ENCODE measurements at places on chromosomes 12 and 14.

GRCh38 chr14:47226877-47227520, 448.4 kb downstream of the MDGA2 start:
- DNase-seq = no peak

DNA sequence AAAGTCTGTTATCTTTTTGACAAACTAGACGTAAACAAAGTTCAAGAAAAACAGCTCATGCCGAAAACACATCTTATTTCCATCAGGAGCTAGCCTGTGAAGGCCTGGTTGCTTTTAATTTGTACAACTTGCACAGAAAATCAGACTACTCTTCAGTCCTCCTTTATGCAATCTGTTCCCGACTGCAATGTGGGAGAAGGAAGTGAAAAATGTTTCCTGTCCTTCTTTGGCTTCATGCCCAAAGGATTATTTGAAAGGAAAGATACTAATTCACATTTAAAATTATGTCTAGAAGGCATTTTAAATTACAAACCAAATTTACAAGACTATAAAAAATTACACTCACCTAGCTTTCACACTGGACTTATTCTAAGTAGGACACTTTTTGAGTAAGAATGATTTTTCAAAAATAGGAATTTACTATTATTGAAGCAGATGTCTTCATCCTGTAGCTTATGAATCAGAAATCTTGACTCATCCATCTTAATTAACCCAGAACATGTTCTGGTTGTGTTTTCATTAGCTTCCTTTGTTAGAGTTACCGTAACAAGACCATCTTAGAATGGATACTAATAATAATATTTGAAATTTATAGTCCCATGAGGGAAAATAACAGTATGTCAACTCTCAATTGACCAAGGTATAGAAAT, 272.6 kb downstream of the PRKD1 start:
- DNase-seq = no peak

DNA sequence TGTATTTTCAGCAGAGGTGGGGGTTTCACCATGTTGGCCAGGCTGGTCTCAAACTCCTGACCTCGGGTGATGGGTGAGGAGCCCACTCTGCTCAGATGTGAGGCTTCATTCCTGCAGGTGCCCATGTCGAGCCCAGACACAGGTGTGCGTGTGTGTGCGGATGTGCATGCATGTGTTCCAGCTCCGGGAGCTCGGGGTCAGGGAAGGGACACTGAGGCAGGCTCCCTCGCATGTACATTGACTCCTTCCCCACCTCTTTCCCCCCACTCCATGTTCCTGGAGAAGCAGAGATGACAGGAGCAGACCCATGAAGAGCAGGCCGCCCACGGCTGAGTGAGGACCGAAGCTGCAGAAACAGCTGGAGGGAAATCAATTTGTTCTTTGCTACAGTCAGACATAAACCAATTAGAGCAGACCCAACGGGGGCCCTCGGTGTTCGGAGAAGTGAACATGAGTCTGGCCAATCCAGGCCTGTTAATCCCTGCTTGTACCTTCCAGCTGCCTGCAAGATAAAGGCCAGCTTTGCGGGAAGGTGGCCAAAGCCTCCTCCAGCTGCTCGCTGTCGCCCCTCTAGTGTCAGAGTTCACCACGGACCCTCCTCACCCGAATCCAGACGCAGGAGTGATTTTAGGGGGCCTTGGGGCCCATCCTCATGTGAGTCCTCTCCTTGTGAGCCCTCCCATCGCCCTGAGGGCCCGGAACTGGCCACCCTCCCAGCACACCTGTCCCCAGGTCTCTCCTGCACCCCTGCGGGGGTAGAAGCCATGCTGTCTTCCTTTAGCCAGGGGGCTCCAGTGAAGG, 321.0 kb upstream of the RTL1 start:
- no peak for DNase-seq

DNA sequence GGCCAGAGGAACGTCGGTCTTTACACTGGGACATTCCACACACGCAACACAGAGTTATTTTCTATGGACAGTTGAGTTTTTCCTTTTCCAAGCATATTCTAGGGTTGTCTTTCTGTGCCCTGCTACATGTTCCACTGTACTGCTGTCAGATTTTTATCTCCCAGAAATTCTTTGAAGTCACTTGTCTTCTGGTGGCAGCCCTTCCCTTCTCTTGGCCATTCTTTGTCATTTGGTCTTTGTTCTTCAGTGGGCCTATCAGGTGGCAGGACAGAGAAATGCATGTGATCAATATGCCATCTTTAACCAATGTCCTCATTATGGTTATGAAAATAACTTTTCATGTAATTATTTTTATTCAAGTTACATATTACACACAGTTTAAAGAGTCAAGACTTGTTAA, 36.3 kb downstream of the MARK3 start:
- DNase-seq = no peak

- no peak for DNase-seq
These were observed 1.1 kb upstream of the SP1 start for GRCh38 chr12:53378724-53379388.

GRCh38 chr12:128240745-128241144, 26.2 kb upstream of the TMEM132C start:
- no peak for DNase-seq

- no peak for DNase-seq
These were observed 27.9 kb downstream of the C12orf50 start for GRCh38 chr12:88001327-88001726.

GRCh38 chr14:64053694-64054669, 201.2 kb downstream of the SYNE2 start:
- DNase-seq = no peak

DNA sequence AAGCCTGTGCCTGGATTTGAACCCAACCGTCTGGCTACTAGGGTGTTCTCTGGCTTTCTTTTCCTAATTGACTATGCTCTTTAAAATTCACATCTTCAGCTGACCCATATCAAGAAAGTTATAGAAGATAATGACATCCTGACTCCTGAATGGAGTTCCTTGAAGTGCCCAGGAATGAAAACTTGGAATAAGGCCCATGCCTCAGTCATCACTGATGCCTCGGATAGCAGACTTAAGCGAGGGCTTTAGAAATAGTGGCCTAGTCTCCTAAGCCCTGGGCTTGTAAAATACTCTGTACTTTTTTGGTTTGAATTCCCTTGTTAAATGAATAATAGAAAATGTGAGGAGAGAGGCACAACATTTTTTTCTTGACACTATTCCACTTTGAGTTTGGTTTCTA, 39.0 kb downstream of the CHST11 start:
- DNase-seq = no peak

- no peak for DNase-seq
These were observed 2.8 kb upstream of the ZC2HC1C start for GRCh38 chr14:75066691-75067090.

All from activated CD8-positive, alpha-beta memory T cell treated with anti-CD3 and anti-CD28 coated beads for 1 hour (primary cell).